Vagina (tissue), 2 donors: ENCODE measurements at places on chromosomes 5 and 9.

DNA sequence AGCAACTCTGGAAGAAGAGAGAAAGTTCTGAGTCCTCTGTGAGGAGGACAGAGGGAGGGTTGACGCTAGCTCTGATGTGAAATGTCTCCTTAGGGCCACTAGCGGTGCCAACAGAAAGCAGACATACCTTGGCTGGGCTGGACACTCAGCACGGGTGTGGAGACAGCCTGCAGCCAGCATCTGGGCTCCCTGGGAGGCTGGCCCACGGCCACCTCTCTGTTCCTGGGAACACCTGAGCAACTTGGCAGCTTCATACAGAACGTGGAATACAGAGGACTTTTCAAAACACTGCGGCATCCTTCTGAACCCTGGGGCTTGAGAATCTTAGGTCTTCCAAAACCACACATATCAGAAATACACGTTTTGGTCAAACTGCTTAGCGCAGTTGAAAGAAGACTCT, 269.1 kb downstream of the FSTL4 start:
- DNase-seq: no peak

- no peak for DNase-seq
Measured at GRCh38 chr5:157548513-157549282, 26.9 kb downstream of the ADAM19 start.

GRCh38 chr5:90921418-90921973, 362.9 kb downstream of the ADGRV1 start:
- DNase-seq: no peak

DNA sequence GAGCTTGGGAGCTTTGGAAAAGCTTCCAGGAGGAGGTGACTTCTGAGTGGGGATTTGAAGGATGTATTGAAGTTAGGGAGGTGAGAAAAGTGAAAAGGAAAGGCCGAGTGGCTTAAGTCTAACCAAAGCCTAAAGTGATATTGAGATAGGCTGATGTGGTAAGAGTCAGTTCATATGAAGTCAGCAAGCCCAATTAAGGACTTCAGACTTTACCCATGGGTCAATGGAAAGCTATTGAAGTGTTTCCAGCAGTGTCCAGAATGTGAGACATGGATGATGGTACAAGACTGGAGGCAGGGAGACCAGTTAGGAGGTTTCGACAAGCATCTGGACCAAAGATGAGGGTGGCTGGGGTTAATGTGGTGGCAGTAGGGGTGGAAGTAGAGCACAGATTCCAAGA, 134.3 kb upstream of the WWC1 start:
- DNase-seq: no peak

DNA sequence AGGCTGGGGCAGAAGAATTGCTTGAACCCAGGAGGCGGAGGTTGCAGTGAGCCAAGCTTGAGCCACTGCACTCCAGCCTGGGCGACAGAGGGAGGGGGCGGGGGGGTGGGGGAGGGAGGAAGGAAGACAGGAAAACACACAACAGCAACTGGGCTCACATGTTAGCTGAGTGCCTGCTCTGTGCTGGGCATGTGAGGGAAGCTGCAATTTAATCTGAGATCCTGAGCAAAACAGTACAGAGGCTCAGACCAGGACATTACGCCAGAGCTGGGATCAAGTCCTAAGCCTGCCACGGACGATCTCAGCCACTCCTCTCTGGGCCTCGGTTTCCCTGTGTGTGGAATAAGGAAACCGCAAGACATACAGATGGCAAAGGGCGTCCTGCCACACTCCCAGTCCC, 119.1 kb downstream of the VAV2 start:
- DNase-seq: no peak

DNA sequence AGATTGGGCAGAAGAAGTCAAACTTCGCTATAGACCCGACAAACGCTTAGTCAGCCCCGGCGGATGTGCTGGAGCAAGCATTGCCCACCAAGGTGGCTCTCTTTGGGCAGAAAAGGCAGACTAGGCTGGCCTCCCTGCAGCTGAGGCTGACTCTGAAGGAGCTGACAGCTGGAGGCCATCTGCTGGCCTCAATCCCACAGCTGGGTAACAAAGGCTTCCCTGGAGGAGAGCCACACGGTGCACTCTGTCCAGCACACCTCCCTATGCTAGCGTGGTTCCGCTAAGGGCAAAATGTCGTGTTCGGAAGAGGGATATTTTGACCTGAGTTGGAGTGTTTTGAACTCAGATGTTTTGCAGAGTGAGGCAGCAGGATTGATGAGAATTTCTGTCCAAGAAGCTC, 103.5 kb upstream of the PTCH1 start:
- DNase-seq: no peak

- no peak for DNase-seq
Measured at GRCh38 chr9:87211669-87212068, 264.4 kb upstream of the GAS1 start.

- DNase-seq: no peak
Measured at GRCh38 chr9:68800836-68801235, 95.8 kb downstream of the PIP5K1B start.

DNA sequence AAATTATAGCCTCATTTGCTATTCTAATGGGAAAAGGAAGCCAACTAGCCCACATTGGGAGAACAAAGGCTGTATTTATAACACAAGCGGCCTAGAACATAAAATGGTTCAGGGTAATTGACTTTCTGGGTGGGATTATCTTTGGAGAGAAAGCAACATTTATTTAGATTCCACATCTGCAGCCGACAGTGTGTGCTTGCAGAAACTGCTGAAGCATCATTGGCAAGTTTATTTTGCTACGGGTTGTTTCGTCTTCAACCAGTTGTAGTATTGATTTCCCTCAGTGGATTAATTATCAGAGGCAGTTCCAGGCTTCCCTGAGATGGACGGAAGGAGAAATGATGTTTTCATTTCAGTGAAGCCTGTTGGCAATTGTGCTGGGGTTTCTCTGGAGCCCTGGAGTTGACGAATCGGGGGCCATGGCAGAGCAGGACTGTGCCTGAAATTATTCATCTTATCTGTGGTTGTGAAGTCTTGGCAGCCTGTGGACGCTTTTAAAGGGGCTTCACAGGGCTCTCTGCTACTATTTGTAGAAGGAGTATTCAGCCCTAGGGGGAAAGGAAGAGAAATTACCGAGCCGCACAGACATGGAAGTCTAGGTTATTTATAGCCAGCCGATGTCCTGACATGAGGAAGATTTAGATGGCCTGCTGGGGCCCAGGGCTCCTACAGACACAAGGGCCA, 290.6 kb upstream of the IRX4 start:
- DNase-seq: no peak

- DNase-seq: no peak
Measured at GRCh38 chr9:16125629-16126028, 572.8 kb downstream of the CCDC171 start.

DNA sequence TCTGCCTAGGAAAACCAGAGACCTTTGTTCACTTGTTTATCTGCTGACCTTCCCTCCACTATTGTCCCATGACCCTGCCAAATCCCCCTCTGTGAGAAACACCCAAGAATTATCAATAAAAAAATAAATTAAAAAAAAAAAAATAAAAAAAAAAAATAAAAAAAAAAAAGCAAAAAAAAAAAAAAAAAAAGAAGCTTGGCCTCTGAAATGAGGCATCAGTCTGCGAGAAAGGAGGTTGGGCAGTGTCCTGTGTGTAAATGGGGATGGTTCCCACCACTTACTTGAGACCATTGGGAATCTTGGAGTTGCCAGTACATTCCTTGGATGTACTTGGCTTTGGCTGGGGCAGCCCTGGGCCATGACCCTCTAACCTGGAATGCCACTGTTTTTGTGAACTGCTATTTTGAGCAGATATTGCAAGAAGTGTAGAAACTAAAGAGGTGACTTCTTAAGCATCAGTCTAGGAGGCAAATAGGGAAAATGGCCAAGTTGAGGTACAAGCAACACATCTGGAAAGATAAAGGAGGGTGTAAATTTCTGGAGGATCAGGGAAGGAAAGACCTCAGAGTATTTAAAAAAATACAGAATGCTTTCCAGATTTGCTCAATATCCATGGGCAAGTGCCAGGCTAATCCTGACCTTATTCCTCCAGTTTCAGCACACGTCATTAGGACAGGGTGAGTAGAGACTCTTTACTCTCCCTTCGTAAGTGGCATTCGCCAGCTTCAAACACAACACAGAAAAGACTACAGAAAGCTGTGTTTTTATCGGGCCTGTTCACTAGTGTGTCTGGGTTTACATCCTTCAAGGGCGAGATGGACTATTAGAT, 58.1 kb downstream of the HSPA4 start:
- DNase-seq: no peak

DNA sequence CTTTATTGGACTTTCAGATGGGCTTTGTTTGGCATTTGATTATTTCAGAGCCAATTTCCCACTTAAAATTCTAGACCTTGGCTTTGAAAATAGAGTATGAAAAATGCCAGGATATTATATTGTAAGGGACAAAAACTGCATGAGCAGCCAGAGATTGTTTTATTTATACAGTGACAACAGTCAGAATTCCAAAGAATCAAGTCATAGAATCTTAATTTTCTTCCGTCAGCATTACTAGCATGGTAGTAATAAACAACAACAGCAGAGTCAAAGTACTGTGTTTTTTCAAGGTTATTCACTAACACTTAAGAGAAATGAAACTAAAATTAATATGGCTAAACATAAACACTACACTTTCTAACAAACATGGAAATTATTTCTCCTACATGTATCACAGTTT, 52.2 kb downstream of the MLLT3 start:
- no peak for DNase-seq

DNA sequence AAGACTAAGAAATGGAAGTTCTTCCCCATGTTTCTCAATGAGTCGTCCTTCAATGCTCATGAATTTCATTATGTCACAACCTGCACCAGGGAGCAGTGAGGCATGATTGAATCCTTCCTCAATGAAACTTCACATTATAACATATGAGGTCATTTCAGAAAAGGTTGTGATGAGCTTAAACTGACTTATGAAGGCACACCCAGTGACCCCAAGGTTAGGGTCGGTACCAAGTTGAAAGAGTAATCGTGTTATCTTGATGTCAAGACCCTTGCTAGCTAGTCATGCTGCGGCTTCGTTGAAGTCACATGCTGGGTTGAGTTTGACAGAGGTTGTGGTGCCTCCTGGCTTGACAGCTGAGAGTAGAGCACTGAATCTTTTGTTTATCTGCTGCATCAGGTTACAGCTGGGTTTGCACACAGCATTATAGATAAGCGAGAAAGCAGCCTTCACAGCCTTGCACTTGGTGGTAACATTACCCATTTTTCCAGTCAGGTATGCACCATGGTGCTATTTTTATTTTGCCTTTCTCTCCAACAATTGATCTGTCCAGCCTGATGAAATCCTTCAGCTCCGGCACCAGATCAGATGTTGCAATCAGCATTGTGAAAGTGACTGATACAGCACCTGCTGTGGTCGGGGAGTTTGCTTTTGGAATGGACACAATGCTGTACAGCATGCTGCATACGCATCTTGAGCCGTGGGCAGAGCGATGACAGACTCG, 133.2 kb downstream of the ERCC6L2 start:
- no peak for DNase-seq

GRCh38 chr9:71590362-71590761, 178.0 kb downstream of the CEMIP2 start:
- DNase-seq: no peak

- DNase-seq: no peak
Measured at GRCh38 chr9:78074385-78075291, 43.0 kb upstream of the GNAQ start.

DNA sequence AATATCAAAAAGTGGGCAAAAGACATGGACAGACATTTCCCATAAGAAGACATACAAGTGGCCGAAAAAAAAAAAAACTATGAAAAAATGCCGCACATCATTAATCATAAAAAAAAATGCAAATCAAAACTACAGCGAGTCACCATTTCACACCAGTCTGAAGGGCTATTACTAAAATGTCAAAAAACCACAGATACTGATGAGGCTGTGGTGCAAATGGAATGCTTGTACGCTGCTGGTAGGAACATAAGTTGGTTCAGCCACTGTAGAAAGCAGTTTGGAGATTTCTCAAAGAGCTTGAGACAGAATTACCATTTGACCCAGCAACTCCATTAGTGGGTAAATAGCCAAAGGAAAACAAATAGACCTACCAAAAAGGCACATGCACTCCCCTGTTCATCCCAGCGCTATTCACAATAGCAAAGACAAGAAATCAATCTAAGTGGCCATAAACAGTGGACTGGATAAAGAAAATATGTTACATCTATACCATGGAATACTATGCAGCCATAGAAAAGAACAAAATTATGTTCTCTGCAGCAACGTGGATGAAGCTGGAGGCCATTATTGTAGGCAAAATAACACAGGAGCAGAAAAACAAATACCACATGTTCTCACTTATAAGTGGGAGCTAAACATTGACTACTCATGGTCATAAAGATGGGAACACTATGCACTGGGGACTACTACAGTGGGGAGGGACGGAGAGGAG, 110.6 kb upstream of the BOD1 start:
- DNase-seq: no peak

DNA sequence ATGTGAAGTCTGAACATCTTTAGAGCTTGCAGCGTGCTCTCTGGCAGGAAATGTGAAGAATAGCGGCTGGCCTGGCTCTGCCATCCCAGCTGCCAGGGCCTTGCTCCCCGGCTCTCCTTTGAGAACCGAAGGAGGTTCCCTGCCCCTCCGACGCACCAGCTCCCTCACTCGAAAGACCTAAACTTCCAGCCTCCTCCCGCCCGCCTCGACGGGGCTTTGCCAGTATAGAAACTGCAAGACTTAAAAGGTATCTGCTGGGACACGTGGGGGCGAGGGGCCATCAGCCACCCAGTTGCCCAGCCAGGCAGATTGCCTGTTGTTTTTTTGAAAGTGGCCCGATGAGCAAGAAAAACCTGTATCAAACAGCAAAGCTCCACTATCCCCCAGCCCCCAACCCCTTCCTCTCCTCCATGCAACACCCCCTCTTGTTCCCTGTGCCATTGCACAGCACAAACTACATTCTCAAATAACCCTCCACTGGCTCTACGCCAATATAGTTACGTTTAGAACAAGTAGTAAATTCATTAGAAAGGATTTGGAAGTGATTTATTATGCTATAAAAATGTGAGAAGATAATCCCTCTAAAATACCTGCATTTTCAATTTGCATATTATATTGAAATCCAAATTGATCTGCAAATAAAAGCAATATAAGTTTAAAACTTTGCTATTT, 331.9 kb downstream of the MED10 start:
- no peak for DNase-seq

GRCh38 chr9:99579964-99580363, 241.7 kb upstream of the NR4A3 start:
- DNase-seq: no peak

- no peak for DNase-seq
Measured at GRCh38 chr9:127307802-127308201, 43.2 kb downstream of the GARNL3 start.

GRCh38 chr5:65186646-65187227, 295.0 kb downstream of the ADAMTS6 start:
- no peak for DNase-seq

DNA sequence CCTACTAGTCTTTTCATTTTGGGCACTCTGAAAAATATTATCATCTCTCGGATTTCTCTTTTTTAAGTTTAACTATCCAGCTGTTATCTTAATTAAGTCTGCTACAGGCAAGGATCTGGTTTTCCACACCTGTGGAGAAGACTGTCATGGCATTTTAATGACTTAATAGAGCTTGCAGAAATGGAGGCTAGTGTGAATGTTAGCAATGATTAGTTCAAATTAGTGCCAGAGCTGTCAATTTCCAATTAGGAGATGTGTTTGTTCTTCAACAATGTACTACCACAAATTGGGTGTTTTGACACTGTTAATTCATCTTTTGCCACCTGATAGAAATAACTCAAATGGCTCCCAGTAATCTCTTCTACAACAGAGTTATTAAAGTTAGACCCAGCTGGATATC, 2023.0 kb upstream of the CDH9 start:
- no peak for DNase-seq
